ENCODE measurements at places on chromosomes 16 and 17.
A peak's percentile ranks its signal among the peaks of the same experiment; 100 is the strongest.

GRCh38 chr16:7137560-7138330 is 194.9 kb upstream of the RBFOX1 start:
- DNase-seq, result no peak

GRCh38 chr16:53864819-53865493 is 161.0 kb downstream of the FTO start:
- peak; percentile 5 for DNase-seq

DNA sequence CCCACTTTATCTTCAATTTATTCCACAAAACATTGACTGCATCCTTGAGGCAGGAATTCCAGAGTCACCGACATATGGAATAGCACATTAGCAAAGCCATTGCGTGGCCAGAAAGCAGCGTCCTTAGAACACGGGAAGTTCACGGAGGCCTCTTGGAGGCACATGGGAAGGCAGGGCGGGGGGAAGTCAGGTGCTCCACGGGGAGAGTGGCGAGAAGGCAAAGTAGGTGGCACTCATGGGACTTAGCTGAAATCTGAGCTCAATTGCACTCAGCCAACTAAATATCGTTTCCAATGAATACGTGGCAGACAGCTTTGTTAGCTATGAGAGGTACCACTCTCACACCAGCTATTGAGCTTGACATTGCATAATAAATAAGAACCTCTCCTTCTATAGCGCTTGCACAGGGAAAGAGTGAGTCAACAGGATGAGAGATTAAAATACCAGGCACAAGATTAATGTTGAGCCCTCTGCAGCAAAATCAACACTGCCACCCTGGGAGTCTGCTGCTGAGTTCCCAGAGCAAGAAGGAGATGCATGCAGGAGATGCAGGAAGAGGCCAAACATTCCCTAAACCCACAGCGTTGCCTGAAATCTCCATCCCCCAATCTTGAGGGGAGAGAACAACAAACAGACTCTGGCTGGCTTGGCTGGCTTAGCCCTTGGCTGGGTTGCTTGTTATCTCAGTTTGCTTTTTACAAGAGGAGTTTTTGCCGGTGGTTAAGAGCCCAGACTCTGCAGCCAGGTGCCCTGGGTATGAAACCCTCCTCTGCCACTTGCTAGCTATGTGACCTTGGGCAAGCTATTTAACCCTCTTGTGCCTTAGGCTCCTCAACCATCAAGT is 28.8 kb downstream of the ABCC12 start:
- DNase-seq, result peak; percentile 96

DNA sequence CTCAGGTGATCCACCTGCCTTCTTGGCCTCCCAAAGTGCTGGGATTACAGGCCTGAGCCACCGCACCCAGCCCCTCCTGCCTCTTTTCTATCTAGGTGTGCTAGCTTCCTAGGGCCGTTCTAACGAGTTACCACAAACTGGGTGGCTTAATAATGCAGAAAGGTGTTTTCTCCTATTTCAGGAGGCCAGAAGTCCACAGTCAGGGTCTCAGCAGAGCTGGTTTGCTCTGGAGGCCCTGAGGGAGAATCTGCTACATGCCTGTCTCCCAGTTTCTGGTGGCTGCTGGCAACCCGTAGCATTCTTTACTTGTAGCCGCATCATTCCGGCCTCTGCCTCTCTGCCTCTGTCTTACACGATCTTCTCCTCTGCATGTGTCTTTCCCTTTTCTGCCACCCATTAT is 89.2 kb downstream of the NTN1 start:
- no peak for DNase-seq

- DNase-seq, result no peak
Measured at GRCh38 chr16:82081264-82081663, 46.2 kb downstream of the HSD17B2 start.

DNA sequence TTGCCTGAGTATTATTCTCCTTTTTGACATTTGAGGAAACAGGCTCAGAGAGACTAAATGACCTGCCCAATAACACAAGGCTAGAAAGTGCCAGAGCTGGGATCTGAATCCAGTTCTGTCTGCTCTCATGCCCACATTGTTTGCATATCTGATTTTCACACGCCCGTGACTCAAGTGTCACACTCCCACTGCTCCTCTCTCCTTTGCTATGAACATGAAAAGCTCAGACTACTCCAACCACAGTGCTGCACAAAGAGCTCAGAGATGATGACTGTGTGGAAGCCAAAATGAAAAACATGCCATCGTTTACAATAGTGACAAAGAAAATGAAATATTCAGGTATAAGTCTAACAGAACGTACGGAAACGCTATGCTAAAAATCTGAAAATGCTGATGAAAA is 107.9 kb downstream of the SMG6 start:
- no peak for DNase-seq

DNA sequence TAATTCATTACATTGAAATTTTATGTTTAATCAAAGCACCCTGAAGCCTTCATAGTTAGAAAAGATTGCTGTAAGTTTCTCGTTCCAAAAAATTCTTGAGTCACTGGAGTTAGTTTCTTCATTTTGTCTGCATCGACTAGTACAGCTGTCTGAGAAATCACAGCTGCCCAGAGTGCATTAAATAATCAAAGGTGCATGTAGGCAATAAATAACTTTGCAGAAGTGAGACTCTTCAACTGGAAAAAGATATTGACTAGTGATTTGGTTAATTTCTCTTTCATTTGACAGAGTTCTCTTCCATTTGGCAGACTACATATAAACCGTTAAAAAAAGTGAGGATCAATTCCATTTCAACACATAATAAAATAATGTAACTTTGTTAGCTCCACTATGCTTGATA is 234.0 kb downstream of the CNTNAP4 start:
- no peak for DNase-seq

DNA sequence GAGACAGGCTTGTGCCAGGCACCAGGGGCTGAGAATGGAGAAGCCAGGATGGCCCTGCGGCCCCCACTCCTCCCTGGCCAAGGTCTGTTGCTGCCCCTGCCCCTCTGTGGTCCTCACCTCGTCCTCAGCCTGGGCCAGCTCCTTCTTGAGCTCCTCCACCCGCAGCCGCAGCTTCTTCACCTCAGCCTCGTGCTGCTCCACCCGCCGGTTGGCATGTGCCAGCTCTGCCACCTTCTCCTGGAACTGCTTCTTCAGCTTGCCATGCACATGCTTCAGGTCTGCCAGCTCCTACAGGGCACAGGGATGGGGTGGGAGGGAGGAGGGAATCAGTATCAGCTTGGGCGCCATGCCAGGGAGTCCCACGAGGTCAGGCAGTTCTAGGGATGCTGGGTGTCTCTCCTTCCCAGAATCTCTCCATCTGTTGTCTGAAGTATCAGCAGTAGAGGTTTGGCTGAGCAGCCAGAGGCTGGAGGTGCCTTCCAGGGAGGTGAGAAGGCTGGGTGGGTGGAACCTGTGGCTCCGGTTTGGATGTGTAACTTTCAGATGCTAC is 20.1 kb downstream of the CCDC102A start:
- DNase-seq, result no peak

GRCh38 chr16:72197545-72197944 is 25.6 kb upstream of the PMFBP1 start:
- DNase-seq, result no peak

GRCh38 chr16:82773018-82773417 is 146.2 kb downstream of the CDH13 start:
- no peak for DNase-seq

DNA sequence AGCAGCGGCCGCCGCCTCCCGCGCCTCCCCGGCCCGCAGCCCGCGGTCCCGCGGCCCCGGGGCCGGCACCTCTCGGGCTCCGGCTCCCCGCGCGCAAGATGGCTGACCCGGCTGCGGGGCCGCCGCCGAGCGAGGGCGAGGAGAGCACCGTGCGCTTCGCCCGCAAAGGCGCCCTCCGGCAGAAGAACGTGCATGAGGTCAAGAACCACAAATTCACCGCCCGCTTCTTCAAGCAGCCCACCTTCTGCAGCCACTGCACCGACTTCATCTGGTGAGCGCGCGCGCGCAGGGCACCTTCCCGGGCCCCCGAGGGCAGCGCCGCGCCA is 258 bp downstream of the PRKCB start:
- DNase-seq, result no peak

DNA sequence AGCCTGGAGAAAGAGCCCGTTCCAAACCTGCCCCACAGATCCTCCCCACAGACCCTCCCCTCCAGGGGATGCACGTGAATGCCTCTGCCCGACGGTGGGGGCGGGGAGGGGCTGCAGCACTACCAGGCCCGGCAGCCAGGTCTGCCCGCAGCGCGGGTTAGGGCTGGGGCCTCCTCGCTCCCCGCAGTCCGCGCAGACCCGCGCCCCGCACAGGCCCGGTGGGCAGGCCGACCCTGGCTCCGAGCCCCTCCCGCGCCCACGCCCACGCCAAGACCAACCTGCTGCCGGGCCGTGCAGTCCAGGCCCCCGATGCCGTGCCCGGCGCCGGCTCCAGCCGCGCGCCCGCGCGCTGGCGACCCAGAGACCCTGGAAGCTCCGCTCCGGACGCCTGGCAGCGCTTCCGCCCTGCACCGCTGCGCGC is at the start of gene RPUSD1:
TSS of gene RPUSD1 (minus strand) at position 404 of the 421 bp plus-strand sequence. CDS start 644 bp downstream, outside the sequence.
- no peak for DNase-seq

DNA sequence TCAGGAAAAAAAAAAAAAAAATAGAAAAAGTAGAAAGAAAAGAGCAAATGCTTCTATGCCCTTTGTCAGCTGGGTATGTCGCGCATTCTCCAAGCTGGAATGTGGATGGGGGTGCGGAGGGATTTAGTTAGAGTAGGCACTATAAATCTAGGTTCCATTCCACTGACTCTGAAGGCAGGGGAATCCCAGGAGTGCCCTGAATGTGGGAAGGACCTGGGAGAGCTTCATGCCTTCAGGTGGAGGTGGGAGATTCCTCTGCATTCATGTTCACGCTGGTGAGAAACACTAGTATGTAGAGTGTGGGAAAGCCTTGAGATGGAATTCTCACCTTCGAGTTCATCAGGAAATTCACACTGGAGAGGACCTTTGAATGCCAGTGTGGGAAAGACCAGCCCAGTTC is 12.4 kb downstream of the ZNF232 start:
- DNase-seq, result no peak

- no peak for DNase-seq
Measured at GRCh38 chr17:34503528-34504195, 75.7 kb upstream of the TMEM132E start.

DNA sequence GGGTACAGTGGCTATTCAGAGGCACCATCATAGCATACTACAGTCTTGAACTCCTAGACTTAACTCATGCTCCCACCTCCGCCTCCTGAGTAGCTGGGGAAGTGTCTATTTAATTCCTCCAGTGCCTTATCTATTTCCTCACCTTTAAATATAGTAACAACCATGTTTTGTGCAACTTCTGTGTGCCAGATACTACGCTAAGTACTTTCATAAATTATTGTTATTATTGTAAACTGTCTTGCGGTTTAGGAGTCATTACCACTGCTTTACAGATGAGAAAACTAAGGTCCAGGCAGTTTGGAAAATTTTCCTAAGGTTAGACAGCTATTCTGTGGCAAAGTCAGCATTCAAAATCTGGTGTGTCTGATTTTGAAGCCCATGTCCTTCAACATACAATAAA is 359.1 kb upstream of the XYLT1 start:
- no peak for DNase-seq

- no peak for DNase-seq
Measured at GRCh38 chr16:20236579-20237289, 90.6 kb downstream of the GP2 start.

DNA sequence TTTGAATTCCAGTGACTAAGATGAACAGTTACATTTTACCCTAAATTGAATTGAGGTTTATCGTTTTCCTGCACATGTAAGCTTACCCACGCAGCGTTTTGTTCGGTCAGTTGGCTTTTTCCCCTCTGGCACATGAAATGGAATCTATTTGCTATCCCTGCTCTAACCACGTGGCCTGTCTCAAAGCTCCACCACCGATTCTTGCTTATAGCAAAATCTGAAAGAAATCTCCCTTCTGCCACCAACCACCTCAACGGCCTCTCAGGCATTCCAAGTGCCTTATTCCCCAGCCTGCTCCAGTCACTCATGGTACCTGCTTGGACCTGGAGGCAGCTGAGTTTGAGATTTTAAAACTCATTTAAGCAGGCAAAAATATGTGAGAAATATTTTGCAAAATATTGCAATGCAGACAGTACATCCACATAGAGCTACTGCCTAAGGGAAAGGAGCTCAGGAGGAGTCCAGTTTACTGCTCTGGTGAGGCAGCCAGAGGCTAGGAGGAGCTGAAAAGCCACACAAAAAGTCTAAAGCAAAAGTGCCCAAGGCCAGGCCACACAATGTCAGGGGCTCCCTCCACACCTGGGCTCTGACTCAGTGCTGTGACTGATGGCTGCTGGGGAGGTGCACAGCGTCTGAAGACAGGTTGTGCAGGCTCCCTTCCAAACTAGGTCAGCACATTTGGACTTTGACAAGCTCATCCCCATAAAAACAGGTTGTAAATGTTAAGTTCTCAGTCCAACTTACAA is 26.4 kb downstream of the ARHGAP17 start:
- DNase-seq, result no peak

DNA sequence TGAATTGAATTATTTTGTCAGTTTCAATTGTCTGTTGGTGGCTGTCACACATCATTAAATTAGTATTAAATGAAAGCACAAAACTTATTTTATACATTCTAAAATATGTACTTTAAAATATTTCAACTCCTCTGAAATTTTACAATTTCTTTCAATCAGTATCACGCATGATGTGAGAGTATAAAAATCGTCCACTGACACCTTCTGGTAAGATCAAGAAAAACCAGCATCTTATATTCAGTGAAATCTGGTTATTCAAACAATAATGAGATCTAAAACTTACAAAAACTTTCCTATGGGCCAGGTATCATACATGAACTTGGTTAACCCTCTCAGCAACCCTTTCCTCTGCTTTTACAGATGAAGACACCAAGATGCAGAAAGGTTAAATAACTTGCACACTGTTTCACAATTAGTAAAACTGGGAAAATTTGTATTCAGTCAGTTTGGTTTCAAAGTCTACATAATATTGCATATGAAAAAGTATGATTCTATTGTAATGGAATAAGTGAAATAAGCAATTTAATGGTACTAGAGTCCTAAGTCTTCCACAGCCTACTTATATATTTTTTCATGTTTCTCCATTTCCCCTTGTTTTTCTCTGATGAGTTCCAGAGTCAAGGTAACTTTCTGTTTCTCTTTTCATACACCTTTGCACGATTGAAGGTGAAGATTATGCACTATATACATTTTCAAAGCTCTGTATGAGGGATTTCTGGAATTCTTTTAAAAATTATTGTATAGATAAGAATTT is 58.7 kb downstream of the EFCAB5 start:
- no peak for DNase-seq

DNA sequence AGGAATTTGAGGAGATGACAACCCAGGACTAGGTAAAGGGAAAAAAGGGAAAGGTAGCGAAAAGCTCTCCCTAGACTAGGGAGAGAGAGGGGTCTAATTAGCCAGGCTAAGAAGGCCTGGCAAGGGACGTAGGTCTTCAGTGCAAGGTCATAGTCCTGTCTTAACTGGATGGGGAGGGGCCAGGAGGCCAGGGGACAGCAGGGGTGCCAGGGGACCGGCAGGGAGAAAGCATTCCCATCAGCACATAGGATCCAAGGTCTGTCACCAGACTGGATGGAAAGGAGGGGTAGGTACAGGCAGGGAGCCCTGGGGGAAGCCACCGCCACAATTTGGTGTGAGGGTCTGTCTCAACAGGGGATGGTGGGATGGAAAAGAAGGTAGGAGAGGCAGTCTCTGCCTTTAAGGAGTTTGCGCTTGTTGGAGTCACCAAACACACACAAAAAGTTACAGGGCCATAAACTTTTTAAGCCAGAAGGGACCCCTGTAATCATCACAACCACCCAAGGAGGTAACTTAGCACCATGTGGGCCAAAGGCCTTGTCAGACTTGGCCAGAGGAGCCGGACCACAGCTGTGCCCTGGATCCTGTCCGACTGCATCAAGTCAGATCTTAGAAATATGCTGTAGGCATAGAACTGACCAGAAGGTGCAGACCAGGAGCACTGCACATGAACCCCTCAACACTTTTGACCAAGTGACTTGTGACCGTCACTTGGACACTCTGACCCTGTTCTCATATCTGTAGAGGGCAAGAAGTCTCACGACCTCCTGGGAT is 10.0 kb downstream of the AXIN2 start:
- DNase-seq, result no peak
